Airway epithelial cell (primary cell): ENCODE measurements at places on chromosomes 6 and 20. TPM values are rescaled to one million over a fixed set of nuclear protein-coding genes. Genes with fewer than 3 reads are reported as not detected.

UBE2J1 gene
- 16.2 and 19.0 TPM in 2 replicates for total RNA-seq

LY6G6F gene
- not detected in 2 replicates for total RNA-seq

KIF25 gene
- total RNA-seq, result not detected in 2 replicates

PLCB1 gene
- total RNA-seq, result 0.85 and 1.7 TPM in 2 replicates

ADGRF5 gene
- total RNA-seq, result under 0.01 TPM in 1 of 2 replicates, not detected in the other

LY6G6C gene
- total RNA-seq, result 1.5 and 3.7 TPM in 2 replicates
